GM12878 (cell line): ENCODE measurements at places on chromosomes 16 and 17.

GRCh38 chr17:64156670-64157069 is 26.7 kb upstream of the ERN1 start:
- DNase-seq: no peak

DNA sequence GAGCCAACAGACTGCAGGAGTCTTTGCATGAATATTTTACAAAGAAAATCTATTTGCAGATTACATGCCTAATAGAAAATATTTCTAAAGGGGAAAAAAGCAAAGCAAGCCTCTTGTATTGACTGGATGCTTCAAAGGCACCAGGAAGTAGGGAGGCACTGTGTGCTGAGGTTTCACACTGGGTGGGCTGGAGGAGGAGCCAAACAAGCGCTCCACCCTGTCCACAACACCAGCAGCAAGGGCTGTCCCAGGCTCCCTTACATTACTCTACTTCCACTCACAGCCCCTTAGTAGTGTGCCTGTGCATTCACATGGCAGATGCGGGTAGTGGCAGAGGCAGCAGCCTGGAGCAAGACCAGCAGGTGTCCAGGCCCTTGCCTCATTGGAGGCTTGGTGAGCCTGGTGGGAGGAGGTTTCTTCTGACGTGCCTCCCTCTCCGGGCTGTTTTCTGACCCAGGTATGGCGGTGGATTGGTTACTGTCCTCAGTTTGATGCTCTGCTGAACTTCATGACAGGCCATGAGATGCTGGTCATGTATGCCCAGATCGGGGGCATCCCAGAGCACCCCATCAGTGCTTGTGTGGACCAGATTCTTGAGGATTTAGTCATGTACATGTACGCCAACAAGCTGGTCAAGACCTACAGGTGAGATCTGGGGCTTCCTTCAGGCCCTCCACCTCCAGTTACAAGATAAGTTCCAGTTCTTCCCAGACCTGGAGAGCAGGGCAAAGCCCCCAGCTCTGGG is 7.0 kb upstream of the CCNF start:
- DNase-seq: no peak

- no peak for DNase-seq
Observed at GRCh38 chr16:48503779-48504178, 106.2 kb downstream of the N4BP1 start.

GRCh38 chr17:64155751-64156544 is 26.0 kb upstream of the ERN1 start:
- DNase-seq: no peak

DNA sequence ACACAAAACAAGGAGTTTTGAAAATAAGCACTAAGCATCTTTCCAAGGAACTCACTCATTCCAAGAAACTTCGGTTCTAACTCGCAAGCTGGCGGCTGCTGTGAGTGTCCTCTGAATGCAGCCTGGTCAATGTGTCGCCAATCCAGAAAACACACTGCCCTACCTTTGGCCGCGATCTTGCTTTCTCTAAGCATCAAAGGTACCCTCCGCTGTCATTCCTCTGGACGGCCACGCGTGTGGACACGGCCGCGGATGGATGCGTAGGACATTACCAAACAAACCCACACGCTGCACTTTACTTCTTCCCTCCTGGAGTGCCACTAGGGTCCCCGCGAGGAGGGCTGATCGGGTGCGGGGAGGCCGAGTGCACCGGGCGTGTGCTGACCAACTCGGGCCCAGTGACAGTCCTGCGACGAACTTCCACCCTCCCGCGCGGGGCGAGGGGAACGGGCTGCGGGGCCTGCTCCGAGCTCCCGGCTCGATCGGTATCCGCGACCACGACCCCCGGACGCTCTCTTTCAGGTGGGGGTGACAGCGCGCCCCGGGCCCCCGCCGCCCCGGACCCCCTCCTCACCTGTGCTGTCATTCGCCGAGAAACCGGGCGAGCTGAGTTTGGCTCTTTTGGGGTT is 1.1 kb downstream of the CREBBP start:
- DNase-seq: no peak

DNA sequence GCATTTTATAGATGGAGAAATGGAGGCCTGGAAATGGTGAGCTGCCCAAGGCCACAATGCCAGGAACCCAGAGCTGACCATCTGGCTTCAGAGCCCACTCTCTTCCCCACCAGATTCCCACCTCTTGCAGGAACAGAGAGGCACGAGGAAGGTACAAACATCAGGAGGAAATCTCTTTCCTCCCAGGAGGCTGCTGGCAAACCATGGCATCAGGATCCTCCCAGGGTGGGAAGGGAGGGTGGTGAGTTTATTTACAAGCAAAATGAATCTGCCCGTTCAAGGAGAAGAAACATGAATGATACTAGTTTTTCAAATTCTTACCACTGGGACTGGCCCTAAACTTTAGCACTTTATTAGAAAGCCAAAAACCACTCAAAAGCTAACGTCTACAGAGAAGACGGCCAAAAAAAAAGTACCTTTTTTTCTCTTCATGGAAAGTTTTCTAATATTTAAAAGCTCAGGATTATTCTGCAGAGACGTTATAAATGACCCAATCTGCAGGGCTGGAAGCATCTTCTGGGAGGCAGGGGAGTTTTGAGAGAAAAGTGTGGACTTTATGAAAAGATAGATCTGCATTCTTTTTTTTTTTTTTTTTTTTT is 79.1 kb downstream of the NXN start:
- no peak for DNase-seq

DNA sequence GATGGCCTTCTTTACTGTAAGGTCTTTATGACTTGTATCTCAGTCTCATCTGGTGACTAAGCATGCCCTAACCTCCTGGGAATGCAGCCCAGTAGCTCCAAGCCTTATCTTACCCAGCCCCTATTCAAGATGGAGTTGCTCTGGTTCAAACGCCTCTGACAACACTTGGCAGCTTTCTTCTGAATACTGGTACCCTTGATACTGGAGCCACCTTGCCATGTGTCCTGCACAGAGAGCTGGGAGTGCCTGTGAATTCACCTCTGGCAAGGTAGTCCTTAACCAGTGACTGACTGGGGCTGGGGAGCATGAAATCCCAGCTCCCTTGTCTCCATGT is 17.2 kb downstream of the NUDT7 start:
- DNase-seq: no peak

- DNase-seq: no peak
Observed at GRCh38 chr16:50245417-50246298, 20.7 kb upstream of the ADCY7 start.

GRCh38 chr16:3149630-3150345 is 15.0 kb downstream of the ZNF213 start:
- DNase-seq: no peak

DNA sequence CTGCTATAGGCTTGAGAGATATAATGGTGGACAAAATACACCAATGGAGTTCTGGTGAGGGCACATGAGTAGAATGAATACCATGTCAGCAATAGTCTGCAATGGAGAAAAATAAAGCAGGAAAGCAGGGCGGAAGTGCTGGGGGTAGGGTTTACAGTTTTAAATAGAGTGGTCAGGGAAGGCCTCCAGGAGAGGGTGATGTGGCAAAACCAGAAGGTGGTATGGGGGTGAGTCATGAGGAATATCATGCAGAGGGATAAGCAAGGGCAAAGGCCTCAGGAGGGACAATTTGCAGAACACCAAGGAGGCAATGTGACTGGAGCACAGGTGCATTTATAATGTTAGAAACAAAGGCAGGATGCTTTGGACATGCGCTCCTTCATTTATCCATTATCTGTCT is 102.0 kb downstream of the ITFG1 start:
- DNase-seq: no peak

DNA sequence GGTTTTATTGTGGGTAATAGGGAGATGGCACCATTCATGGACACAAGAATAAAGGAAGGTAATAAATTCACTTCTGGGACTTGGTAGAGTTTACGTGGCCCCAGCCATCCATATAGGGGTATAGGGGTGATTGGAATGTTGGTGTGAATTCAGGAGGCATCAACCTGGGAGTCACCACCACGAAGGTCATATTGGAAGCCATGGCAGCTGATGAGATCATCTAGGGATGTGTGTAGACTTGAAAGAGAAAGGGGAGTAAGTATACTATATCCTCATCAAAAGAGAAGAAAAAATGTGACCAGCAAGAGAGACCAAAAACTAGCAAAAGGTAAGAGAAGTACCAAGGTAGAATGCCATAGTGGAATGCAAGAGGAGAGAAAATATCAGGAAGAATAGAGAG is 26.6 kb upstream of the GINS3 start:
- DNase-seq: no peak

DNA sequence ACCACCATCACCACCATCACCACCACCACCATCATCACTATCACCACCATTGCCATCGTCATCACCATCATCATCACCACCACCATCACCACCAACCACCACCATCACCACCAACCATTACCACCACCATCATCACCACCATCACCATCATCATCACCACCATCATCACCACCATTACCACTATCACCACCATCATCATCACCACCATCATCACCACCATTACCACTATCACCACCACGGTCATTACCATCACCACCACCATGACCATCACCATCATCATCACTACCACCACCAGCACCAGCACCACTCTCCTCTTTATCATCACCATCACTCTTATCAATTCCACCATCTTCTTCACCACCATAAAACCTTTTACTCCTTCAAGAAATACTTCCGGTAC is 1.1 kb upstream of the TMEM114 start:
- no peak for DNase-seq

- no peak for DNase-seq
Observed at GRCh38 chr17:69086641-69087040, 25.9 kb upstream of the ABCA9 start.

GRCh38 chr17:56604691-56605290 is 11.3 kb downstream of the NOG start:
- DNase-seq: no peak

- DNase-seq: no peak
Observed at GRCh38 chr16:1105888-1106620, 10.0 kb upstream of the C1QTNF8 start.

- DNase-seq: no peak
Observed at GRCh38 chr16:54934481-54935265, 4.0 kb downstream of the IRX5 start.

DNA sequence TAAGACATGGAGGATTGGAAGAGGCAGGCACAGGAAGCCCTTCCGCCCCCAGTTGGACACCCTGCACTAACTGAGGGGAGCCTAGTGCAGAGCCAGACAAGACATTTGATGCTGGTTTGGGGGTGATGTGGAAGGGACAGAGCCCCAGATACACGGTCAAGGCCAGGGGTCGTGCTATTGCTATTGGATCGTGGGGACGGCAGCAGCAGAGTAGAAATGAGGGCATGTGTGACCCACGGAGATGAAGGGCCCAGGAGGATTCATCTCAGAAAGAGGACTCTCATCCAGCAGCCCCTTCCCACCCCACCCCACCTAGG is 2.0 kb upstream of the VAMP2 start:
- DNase-seq: no peak

- DNase-seq: peak; percentile 15
Observed at GRCh38 chr16:23435500-23435899, 17.5 kb downstream of the COG7 start.

DNA sequence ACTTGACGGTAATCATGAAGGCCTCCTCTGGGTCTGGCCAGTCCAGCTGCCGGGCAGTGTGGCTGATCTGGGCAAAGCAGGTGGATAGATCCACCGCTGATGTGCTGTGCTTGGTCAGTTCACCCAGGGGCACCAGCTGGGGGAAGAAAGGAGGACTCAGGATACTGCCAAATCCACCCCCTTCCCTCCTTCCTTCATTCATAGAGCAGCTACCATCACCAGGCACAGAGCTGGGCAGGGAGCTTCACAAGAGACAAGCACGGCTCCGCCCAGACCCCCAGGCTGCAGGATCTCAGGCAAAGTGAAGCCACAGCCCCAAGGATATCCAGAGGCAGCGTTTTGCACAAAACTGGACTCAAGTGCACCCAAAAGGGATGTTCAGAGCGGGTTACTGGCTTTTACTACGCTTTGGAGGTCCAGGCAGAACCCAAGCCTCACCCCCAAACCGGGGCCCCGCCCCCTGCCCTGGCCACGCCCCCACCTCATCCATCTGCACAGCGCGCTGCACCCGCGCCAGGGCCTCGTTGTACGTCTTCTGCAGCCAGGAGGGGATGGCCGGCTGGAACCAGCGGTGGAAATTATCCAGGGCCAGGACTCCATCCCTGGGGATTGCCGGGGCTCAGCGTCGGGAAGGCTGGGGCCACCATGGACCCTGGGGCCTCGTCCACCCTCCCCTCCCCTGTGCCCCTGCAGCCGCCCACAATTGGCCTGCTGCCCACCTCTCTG is 9.1 kb downstream of the UNC13D start:
- no peak for DNase-seq

GRCh38 chr17:83122834-83123233 is 43.4 kb downstream of the METRNL start:
- no peak for DNase-seq

- no peak for DNase-seq
Observed at GRCh38 chr17:83055911-83056582, 23.4 kb upstream of the METRNL start.

GRCh38 chr17:62822080-62822904 is 14.2 kb upstream of the MARCHF10 start:
- DNase-seq: no peak

DNA sequence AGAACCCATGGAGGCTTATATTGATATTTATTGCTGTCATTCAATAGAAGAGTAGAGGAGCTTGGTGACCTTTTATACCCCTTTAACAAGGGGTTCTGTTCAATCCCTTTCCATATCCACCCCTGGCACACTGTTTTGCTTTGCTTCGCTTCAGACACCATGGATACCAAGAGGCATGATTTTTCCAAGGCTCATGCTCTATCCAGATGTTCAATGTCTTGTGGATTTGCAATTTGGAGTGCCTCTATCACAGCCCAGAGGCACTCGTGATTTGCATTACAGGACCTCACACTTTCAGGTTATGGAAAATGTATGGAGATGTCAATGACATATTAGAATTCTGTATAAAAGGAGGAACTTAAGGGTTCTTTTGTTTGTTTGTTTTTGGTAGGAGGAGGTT is 21.5 kb downstream of the CFAP20 start:
- DNase-seq: no peak

- no peak for DNase-seq
Observed at GRCh38 chr17:74237321-74237720, 23.9 kb downstream of the TTYH2 start.

DNA sequence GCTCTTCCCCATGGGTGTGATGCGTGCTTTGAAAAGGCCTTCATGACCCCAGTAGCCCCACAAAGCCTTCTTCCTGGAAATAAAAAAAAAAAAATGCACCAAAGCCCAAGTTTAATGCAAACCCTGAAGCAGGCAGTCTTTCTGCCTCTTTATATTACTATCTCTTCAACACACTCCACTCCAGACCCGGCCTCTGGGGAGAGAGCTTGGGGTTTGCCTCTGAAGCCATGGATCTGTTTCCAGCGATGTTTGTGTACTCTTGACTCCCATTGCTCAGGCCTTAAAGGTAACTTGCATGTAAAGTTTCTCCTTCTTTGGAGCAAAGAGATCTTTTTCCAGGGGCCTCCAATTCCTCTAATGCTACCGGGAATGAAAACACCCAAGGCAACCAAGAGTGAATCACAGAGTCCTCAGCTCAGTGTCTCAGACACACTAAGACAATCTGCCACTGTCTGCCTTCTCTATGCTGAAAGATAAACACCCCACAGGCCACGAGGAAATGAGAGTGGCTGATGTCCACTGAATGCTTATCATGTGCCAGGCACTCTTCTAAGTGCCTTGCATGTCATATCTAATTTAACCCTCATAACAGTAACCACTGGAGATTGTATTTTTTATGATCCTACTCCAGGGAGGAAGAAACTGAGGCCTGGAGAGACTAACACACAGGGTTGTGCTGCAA is 56.4 kb upstream of the AKTIP start:
- DNase-seq: no peak
